ENCODE measurements at places on chromosomes 5 and 9.

DNA sequence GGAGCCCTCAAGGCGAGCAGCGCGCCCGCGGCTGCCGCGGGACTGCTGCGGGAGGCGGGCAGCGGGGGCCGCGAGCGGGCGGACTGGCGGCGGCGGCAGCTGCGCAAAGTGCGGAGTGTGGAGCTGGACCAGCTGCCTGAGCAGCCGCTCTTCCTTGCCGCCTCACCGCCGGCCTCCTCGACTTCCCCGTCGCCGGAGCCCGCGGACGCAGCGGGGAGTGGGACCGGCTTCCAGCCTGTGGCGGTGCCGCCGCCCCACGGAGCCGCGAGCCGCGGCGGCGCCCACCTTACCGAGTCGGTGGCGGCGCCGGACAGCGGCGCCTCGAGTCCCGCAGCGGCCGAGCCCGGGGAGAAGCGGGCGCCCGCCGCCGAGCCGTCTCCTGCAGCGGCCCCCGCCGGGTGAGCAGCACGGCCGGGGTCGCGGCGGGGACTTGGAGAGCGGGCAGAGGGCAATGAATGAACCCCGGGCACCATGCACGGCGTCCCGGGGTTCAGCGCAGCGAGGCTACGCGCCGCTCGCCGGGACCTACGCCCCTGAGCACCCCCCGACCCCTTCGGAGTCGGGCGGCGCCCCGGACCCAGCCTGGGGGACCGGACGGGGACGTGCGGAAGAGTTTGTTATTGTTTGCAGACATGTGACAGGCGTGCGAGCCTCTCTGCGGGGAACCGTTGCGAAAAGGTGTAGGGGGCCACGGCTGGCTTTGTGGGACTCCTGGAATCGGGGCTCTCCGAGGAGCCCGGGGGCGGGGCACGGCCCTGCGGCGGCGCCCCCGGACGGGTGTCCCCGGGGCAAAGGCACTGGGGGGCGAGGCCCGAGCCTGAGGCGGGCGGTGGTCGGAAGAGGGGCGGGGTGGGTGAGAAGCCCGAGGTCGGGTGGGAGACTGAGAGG is 553 bp downstream of the MAP3K1 start:
- DNase-seq = peak; percentile 54

DNA sequence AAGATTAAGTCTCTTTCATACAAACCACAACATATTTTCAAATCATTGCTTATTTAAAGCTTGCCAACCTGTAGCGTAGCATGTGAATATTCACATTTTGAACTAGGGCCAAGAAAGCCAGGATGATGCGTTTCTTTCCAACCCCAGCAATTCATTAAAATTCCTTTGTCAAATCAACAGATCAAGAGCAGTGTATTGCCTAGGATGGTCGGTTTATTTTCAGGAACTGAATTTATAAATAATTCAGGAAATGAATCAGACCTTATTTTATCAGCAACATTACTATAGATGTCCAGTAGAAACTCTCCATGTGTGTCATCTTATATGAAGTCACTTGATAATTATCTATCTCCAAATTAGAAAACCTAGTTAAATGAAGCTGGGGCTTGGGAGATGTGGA is 13.2 kb upstream of the AUH start:
- no peak for DNase-seq

DNA sequence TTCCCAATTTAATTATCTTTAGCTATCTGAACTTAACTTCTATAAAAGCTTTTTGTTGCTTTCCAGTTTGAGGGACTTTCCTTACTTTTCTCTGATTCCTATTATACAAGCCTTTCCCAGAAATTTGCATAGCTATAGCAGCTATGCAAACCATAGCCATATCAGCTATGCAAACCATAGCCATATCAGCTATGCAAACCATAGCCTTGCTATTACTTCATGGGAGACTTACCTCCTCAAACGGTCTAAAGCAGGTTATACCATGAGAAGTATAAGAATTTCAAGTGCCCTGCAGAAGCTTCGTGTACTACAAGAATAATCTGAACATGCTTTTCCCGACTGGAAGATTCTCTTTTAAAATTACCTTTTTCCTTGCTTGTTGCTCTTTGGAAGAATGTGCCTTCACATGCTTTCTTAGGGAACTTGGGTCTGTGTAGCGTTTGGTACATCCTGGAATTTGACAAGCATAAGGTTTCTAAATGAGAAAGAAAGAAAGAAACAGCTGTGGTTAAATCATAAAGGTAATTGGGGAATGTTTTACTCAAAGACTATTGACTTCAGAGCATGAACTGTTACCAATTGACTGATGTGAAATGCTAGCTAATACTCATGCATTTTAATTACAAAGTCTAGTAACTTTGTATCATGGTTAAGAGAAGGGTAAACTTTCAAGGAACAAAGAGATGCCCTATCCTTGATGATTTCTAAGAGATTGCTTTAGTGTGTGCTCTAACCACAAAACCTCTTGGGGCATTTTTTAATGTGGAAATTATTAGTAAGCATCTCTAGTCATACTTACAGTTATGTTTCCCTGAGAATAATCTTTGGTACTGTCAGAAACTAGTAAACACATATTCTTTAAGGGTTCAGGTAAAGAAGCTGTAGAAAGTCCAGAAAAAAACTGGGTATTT is 367.6 kb downstream of the GLIS3 start:
- no peak for DNase-seq

DNA sequence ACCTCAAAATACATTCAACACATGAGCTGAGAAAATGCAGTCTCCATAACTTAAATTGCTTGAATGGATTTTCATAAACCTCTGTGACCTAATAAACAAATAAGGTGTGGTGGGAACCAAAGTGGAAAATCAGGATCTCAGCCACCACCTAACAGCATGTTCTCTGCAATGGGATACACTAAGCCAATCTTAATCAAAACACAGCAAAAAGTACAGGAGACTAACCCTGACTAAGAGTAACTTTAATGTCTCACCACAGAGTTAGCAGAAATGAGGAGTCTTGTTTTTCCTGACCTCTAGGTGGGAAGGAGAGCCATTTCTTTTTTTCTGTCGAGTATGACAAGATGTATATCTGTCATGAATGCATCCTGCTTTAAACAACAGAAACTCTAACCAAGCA is 48.5 kb downstream of the PLK2 start:
- DNase-seq = no peak

DNA sequence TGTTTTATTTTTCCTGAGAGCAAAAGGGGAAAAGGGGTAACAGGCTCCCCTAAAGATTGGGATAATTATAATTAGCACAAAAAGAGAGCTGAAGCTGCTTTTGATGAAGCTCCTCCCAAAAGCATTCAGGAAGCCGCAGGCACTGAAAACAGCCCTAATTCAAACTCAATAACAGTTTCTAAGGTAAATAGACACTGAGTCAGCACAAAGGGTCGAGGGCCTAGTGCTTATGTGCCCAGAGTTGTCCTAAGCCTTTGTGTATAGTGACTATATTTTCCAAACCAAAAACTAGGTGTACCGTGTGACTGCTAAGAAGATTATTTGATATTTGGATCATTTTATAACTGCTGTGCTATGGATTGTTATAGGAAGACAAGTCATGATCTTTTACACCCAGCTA is 67.7 kb downstream of the HMHB1 start:
- peak; percentile 17 for DNase-seq

GRCh38 chr9:42386477-42386876 is 203.0 kb downstream of the SPATA31A6 start:
- no peak for DNase-seq

DNA sequence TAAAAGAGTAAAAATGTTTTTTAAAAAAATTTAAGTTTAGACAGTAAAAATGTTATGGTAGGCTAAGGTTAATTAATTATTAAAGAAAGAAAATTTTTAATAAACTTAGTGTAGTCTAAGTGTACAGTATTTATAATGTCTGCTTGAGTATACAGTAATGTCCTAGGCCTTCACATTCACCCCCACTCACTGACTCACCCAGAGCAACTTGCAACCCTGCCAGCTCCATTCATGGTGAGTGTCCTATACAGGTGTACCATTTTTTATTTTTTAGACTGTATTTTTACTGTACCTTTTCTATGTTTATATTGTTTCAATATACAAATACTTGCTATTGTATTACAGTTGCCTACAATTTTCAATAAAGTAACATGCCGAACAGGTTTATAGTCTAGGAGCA is 234.1 kb downstream of the AUH start:
- DNase-seq = no peak

GRCh38 chr9:30239878-30240277 is 2144.6 kb upstream of the ACO1 start:
- DNase-seq = no peak

- DNase-seq = no peak
Measured at GRCh38 chr5:66356011-66356565, 212.0 kb downstream of the SREK1 start.

GRCh38 chr5:139593716-139594319 is 32.7 kb downstream of the UBE2D2 start:
- no peak for DNase-seq

Data from RPMI8226 (cell line).